T-cell (primary cell): ENCODE measurements at places on chromosomes 11 and 22. TPM values are rescaled to one million over a fixed set of nuclear protein-coding genes. Genes with fewer than 3 reads are reported as not detected.

- no peak for DNase-seq
Observed at GRCh38 chr11:107924306-107924705, 3.9 kb upstream of the RAB39A start.

GRCh38 chr11:5242933-5243815 is 6.5 kb downstream of the HBG1 start:
- DNase-seq, result no peak

DNA sequence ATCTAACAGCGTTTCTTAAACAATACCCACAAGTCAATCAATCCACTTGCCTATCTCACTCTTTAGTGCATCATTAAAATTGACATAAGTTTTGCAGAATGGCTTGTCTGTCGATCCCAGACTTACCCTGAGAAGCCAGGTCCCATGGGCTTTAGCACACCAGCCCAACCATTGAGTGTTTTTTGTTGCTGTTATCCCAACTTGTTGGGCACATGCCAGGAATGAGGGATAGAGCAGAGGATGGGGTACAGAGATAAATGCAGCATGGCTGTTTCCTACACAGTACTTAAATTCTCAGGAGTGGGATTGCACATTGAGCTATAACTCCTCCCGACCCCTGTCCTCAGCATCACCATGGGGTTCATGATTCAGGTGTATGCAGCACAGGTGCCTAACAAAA is 64.2 kb upstream of the RASSF10 start:
- DNase-seq, result no peak

The CEP126 gene
- 2.0 TPM for total RNA-seq

- no peak for DNase-seq
Observed at GRCh38 chr11:65615950-65616574, 486 bp downstream of the PCNX3 start.

The SYT7 gene
- 0.19 TPM for total RNA-seq

GRCh38 chr22:42855721-42856120 is 1.4 kb downstream of the ARFGAP3 start:
- no peak for DNase-seq

- DNase-seq, result peak; percentile 50
Observed at GRCh38 chr22:39514373-39514973, 5.9 kb upstream of the ATF4 start.

DNA sequence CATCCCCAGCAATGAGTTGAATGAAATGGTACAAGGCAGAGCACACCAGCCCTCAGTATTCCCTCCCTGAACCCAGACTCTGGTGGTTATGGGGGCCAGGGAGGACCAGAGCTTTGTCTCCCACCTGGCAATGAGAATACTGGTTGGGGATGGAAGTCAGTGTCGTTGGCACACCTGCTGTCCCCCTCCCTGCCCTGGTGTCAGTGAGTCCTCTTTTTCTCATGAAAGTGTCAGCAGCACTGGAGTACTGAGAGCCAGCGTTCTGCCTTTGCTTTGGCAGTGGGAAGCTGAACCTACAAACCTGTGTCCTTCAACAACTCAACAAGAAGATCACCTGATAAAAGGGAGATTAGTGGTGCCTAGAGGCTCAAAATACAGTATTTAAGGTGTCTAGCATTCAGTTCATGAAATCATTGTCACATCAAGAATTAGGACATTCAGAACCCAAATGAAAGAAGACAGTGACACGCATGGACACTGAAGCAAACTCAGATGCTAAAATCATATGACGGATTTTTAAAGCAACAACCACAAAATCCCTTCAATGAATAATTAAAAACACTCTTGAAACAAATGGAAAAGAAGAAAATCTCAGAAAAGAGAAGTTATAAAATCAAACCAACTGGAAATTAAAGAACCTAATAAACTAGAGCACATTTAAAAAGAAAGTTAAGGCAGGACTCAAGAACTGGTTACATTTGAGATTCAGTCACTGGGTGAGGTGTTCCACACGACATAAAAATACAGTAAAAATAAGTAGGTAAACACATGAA is 77.5 kb upstream of the VPREB1 start:
- no peak for DNase-seq

The CABP2 gene
- total RNA-seq, result not detected

GRCh38 chr11:124930799-124931198 is 5.0 kb downstream of the HEPACAM start:
- no peak for DNase-seq

- no peak for DNase-seq
Observed at GRCh38 chr11:117169736-117170135, 8.8 kb upstream of the SIDT2 start.

DNA sequence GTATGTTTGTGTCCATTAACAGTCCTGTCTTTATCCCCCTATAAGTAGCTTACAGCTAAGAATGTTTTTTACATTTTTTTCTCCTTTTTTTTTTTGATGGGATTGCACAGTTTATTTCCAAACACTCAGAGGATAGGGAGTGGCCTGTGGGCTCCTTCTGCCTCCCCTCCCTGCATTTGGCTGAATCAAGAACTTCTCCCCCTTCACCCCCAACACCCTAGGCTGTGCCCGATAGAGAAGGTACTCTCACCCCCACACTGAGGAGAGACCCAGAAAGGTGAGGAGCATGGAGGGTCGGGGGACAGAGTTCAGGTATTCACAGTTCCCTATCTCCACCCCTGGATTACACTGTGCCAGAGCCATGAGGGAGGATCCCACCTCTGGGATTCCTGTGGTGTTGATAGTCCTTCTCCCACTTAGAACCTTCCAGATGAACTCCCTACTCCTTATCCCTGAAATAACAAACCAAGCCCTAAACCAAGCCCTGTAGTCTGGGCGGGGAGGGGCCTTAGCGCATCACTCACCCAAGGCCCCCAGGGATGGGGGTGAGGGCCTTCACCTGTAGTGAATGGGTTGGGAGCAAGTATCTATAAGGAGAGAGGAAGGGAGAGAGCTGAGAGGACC is 97.1 kb downstream of the ADAMTS15 start:
- no peak for DNase-seq

- DNase-seq, result no peak
Observed at GRCh38 chr11:125412509-125412908, 83.6 kb downstream of the FEZ1 start.

- no peak for DNase-seq
Observed at GRCh38 chr11:130710497-130711012, 205.7 kb downstream of the SNX19 start.
